ENCODE measurements at places on chromosomes 3 and 15. TPM values are rescaled to one million over a fixed set of nuclear protein-coding genes. Genes with fewer than 3 reads are reported as not detected.

The RETNLB gene
- total RNA-seq = not detected

The TMEM40 gene
- total RNA-seq = not detected

The GHSR gene
- total RNA-seq = not detected

The PLXNB1 gene
- 30.0 TPM for total RNA-seq

The FBLN2 gene
- total RNA-seq = 18.0 TPM

The CMC1 gene
- 5.1 TPM for total RNA-seq

The KIF23 gene
- 28.4 TPM for total RNA-seq

The TLR9 gene
- total RNA-seq = under 0.01 TPM

The GP9 gene
- total RNA-seq = not detected

The ST3GAL6 gene
- 12.9 TPM for total RNA-seq

The SI gene
- not detected for total RNA-seq

The CHRD gene
- 7.4 TPM for total RNA-seq
